ENCODE measurements at places on chromosomes 5 and 9. TPM values are rescaled to one million over a fixed set of nuclear protein-coding genes. Genes with fewer than 3 reads are reported as not detected.

GADD45G gene
- total RNA-seq = 1.0 TPM

DOCK2 gene
- total RNA-seq = not detected

PCDHB8 gene
- under 0.01 TPM for total RNA-seq

KLHL3 gene
- total RNA-seq = 0.53 TPM

NTRK2 gene
- not detected for total RNA-seq

LAMC3 gene
- total RNA-seq = not detected

RLN2 gene
- 0.90 TPM for total RNA-seq

CCDC180 gene
- 0.13 TPM for total RNA-seq

GAPVD1 gene
- 58.0 TPM for total RNA-seq

CPLANE1 gene
- total RNA-seq = 12.8 TPM

SLC36A2 gene
- total RNA-seq = not detected

MARCOL gene
- total RNA-seq = not detected

SPATA31D4 gene
- not detected for total RNA-seq

DBH gene
- not detected for total RNA-seq

ANGPTL2 gene
- total RNA-seq = 0.79 TPM

ACOT12 gene
- total RNA-seq = not detected

SLC1A1 gene
- total RNA-seq = 1.4 TPM

SAXO1 gene
- not detected for total RNA-seq

FOXE1 gene
- total RNA-seq = 1.1 TPM

SLC46A2 gene
- total RNA-seq = not detected

PCDHA7 gene
- under 0.01 TPM for total RNA-seq

RUFY1 gene
- 32.9 TPM for total RNA-seq

CATSPER3 gene
- total RNA-seq = under 0.01 TPM

PCDHGA9 gene
- total RNA-seq = 1.5 TPM

IFT74 gene
- 6.8 TPM for total RNA-seq

OLFML2A gene
- 6.3 TPM for total RNA-seq

SPATA31E1 gene
- total RNA-seq = not detected

NUDCD2 gene
- total RNA-seq = 7.3 TPM

NR2F1-AS1 gene
- total RNA-seq = 1.1 TPM

MYOT gene
- total RNA-seq = not detected

AJM1 gene
- total RNA-seq = 1.1 TPM

FBN2 gene
- total RNA-seq = 49.0 TPM

IFNA21 gene
- not detected for total RNA-seq

KIF20A gene
- total RNA-seq = under 0.01 TPM

FCN2 gene
- not detected for total RNA-seq

FLT4 gene
- total RNA-seq = under 0.01 TPM

PIP5K1B gene
- total RNA-seq = 2.9 TPM

FOXD4L4 gene
- total RNA-seq = under 0.01 TPM

IL5 gene
- not detected for total RNA-seq

OR1Q1 gene
- not detected for total RNA-seq

TLE1 gene
- 40.0 TPM for total RNA-seq

ERAP2 gene
- total RNA-seq = 10.9 TPM

IFNE gene
- total RNA-seq = 12.4 TPM

STK32A gene
- 5.5 TPM for total RNA-seq

SLC22A4 gene
- total RNA-seq = 0.26 TPM

ECPAS gene
- total RNA-seq = 132 TPM

TAF1L gene
- under 0.01 TPM for total RNA-seq

FST gene
- 85.0 TPM for total RNA-seq

OTULINL gene
- total RNA-seq = 0.79 TPM

PHYHD1 gene
- 3.8 TPM for total RNA-seq

SHOC1 gene
- total RNA-seq = under 0.01 TPM

MEIKIN gene
- not detected for total RNA-seq
